Astrocyte (in vitro differentiated cells and primary cell): ENCODE measurements at places on chromosomes 2 and 18. TPM values are rescaled to one million over a fixed set of nuclear protein-coding genes. Genes with fewer than 3 reads are reported as not detected.

The EMILIN2 gene
- total RNA-seq, result 29.6 and 33.4 TPM in 2 replicates

The KLHL29 gene
- 4.8 and 5.5 TPM in 2 replicates for total RNA-seq

The SPHKAP gene
- total RNA-seq, result not detected in 2 replicates

The SRD5A2 gene
- not detected in 2 replicates for total RNA-seq

The SERPINB3 gene
- total RNA-seq, result not detected in 2 replicates

The DSC2 gene
- 39.4 and 48.7 TPM in 2 replicates for total RNA-seq

The CHRNG gene
- not detected in 2 replicates for total RNA-seq

The TMEM87B gene
- 27.2 and 30.2 TPM in 2 replicates for total RNA-seq
